Osteocyte (in vitro differentiated cells): ENCODE measurements at places on chromosomes 7 and 10.

- H3K27me3 ChIP-seq = no peaks in the 10 kb centered on the region
- no peak for DNase-seq
- H3K36me3 ChIP-seq = no peaks in the 10 kb centered on the region
- H3K4me3 ChIP-seq = no peak overlapping the region
- no peaks in the 10 kb centered on the region for H3K4me1 ChIP-seq
- no peak overlapping the region for H3K27ac ChIP-seq
Measured at GRCh38 chr7:100372256-100372655, 1.0 kb upstream of the PILRA start.

DNA sequence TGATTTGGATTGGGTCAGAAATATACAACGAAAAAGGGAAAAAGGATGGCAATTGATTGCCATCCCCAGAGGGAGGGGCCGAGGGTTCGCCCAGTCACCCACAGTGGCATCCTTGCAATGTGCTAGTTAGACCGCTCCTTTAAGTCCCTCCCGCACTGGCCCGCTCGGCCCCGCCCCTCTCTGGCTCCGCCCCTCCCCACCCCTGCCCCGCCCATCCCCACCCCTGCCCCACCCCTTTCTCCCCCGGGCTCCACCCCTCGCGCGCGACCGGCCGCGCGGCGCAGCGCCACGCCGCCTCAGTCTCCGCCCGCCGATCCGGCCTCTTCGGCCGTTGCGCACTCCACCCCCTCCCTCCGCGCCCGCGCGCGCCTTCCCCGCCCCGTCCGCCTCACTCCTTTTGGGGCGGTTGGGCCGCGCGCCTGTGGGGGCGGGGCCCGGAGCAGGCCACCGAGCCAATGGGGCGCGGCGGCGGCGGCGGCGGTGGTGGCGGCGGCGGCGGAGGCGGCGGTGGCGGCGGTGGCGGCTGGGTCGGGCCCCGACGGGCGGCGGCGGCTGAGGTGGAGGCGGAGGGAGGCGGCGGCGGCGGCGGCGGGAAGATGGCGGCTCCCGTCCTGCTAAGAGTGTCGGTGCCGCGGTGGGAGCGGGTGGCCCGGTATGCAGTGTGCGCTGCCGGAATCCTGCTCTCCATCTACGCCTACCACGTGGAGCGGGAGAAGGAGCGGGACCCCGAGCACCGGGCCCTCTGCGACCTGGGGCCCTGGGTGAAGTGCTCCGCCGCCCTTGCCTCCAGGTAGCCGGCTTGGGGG is at the start of gene VKORC1L1:
Gene VKORC1L1 (plus strand): TSS at position 299 of the 806 bp plus-strand sequence. CDS start 298 bp downstream, at position 597.
- H3K4me1 ChIP-seq = peaks cover 7% of the 10 kb centered on the region
- DNase-seq = peak; percentile 99
- no peaks in the 10 kb centered on the region for H3K36me3 ChIP-seq
- H3K4me3 ChIP-seq = peak within 1 kb of the TSS; percentile 76
- no peaks in the 10 kb centered on the region for H3K27me3 ChIP-seq

- no peak for DNase-seq
- H3K4me3 ChIP-seq = no peak overlapping the region
- H3K36me3 ChIP-seq = peaks cover 9% of the 10 kb centered on the region
- H3K27ac ChIP-seq = no peak overlapping the region
- H3K27me3 ChIP-seq = no peaks in the 10 kb centered on the region
Measured at GRCh38 chr10:50575477-50576244, 48.1 kb downstream of the SGMS1 start.

DNA sequence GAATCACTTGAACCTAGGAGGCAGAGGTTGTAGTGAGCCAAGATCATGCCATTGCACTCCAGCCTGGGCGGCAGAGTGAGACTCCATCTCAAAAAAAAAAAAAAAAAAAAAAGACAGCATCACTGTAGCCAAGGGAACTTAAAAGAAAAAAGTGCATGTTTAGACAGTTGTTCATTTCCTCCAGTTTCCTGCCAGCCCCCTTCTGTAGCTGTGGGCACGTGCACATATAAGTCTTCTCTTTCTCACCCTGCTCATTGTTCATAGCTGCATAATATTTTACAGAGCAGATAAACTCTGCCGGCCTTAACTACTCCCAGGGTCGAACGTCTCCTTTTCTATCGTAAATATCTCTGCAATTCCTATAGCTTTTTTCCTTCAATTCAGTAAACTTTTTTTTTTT is 132.6 kb downstream of the LHPP start:
- H3K4me1 ChIP-seq = no peaks in the 10 kb centered on the region
- H3K27ac ChIP-seq = no peak overlapping the region
- DNase-seq = no peak
- H3K36me3 ChIP-seq = peaks cover 2% of the 10 kb centered on the region
- H3K4me3 ChIP-seq = no peak overlapping the region

GRCh38 chr10:86292462-86293395 is 73.9 kb downstream of the GRID1 start:
- H3K4me1 ChIP-seq = no peaks in the 10 kb centered on the region
- H3K27me3 ChIP-seq = no peaks in the 10 kb centered on the region
- DNase-seq = peak; percentile 83
- no peaks in the 10 kb centered on the region for H3K36me3 ChIP-seq
- no peak overlapping the region for H3K27ac ChIP-seq

DNA sequence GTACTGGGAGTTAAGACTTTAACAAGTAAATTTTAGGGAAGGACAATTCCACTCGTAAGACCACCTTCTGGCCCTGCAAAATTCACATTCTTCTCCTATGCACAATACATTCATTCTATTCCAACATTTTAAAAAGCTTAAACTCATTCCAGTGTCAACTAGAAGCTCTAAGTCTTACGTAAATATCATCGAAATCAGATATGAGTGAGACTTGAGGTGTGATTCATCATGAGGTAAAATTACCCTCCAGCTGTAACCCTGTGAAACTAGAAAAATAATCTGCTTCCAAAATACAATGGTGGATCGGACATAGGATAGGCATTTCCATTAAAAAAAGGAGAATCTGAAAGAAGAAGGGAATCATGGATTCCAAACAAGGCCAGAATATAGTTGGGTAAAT is 370.3 kb downstream of the CDC14C start:
- no peak overlapping the region for H3K4me3 ChIP-seq
- no peaks in the 10 kb centered on the region for H3K4me1 ChIP-seq
- DNase-seq = no peak
- no peak overlapping the region for H3K27ac ChIP-seq
- no peaks in the 10 kb centered on the region for H3K36me3 ChIP-seq

- no peaks in the 10 kb centered on the region for H3K36me3 ChIP-seq
- no peak for DNase-seq
- no peaks in the 10 kb centered on the region for H3K4me1 ChIP-seq
- H3K27ac ChIP-seq = no peak overlapping the region
Measured at GRCh38 chr10:65320236-65321026, 1605.4 kb upstream of the LRRTM3 start.

DNA sequence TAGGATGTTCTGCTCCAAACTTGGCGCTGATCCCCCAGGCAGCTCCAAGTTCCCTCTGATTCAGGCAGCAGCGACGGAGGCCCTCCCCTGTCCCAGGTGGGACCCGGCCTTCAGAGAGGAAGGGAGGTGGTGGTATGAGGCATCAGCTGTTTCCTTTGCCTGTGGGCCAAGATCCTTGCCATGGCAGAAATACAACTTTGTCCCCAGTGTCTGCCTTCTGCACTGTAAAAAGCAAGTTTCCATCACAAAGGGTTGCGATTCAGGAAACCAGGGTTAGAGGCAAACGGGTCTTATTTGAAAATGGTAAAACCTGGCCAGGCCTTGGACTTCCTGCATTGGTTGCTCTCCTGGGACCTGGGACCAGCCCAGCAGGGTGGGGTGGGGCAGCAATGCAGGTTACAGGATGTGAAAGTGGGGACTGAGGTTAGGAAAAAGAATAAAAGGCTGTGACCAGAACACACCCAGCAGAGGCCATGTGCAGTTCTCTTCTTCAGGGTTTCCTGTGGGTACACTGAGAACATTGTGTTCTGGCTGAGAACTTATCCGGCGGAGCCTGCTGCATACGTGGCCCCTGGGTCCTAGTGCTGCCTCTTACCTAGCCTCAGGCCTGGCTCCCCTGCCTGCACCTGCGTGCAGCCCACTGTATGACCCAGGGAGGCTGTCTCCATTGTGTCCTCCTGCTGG is 25.1 kb upstream of the DDIT4 start:
- peak overlapping the region; percentile 98 for H3K27ac ChIP-seq
- peak overlapping the region; percentile 63 for H3K4me3 ChIP-seq
- H3K27me3 ChIP-seq = no peaks in the 10 kb centered on the region
- peaks cover 71% of the 10 kb centered on the region for H3K4me1 ChIP-seq

DNA sequence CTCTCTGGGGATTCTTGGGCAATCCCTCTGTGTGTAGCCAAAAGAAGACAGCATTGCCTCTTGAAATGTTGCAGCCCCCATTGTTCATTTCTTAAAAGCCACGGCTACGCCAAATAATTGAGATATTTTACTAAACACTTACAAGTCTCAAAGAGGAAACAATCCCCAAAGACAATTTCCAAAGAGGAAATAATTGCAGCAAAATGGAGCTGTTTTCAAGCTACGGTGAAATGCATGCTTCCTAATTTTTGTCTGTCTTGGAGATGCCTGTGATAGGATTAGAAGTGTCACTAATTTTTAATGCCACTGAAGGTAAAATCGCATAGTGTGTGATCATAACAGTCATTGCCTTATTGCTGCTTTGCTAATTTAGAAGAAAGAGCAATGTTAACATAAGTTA is 72.9 kb upstream of the NAMPT start:
- peaks cover 47% of the 10 kb centered on the region for H3K27me3 ChIP-seq
- no peaks in the 10 kb centered on the region for H3K36me3 ChIP-seq
- no peak overlapping the region for H3K4me3 ChIP-seq

- peaks cover 20% of the 10 kb centered on the region for H3K4me1 ChIP-seq
- peak overlapping the region; percentile 64 for H3K27ac ChIP-seq
- no peak overlapping the region for H3K4me3 ChIP-seq
- no peak for DNase-seq
- no peaks in the 10 kb centered on the region for H3K36me3 ChIP-seq
- H3K27me3 ChIP-seq = no peaks in the 10 kb centered on the region
Measured at GRCh38 chr10:88281592-88282347, 301.3 kb downstream of the RNLS start.

DNA sequence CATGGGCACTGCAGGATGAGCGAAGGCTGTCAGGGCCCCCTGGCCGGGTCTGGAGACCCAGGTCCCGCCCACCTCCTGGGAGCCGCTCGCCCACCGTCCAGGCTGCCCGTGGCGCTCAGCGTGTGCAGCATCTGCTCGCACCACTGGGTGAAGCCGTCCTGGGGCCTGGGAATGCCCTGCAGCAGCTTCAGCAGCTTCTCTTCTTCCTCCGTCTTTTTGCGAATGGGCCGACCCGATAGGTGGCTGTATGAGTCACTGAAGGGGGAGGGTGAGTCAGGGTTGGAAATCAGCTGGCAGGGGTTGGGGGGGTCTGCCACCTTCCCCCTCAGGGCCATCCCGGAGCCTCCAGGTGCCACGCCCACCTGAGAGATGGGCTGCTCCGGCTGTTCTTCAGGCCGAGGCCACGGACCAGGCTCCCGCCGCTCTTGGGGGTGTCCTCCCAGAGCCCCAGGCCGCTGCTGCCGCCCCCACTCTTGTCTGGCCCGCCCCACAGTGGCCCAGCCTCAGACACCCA is 8.7 kb downstream of the GNB2 start:
- peaks cover 27% of the 10 kb centered on the region for H3K36me3 ChIP-seq
- no peak overlapping the region for H3K4me3 ChIP-seq
- no peak for DNase-seq
- H3K4me1 ChIP-seq = peaks cover 10% of the 10 kb centered on the region
- H3K27ac ChIP-seq = no peak overlapping the region

- H3K4me3 ChIP-seq = no peak overlapping the region
- H3K4me1 ChIP-seq = no peaks in the 10 kb centered on the region
- no peak overlapping the region for H3K27ac ChIP-seq
- DNase-seq = no peak
- H3K36me3 ChIP-seq = peaks cover 55% of the 10 kb centered on the region
Measured at GRCh38 chr7:74718336-74718735, 55.5 kb upstream of the NCF1 start.
